ENCODE measurements at places on chromosomes 6 and 20.

- no peak for DNase-seq
These were observed 37.1 kb upstream of the F13A1 start for GRCh38 chr6:6357530-6357929.

- DNase-seq = no peak
These were observed 17.3 kb upstream of the SNRPB2 start for GRCh38 chr20:16712511-16712947.

DNA sequence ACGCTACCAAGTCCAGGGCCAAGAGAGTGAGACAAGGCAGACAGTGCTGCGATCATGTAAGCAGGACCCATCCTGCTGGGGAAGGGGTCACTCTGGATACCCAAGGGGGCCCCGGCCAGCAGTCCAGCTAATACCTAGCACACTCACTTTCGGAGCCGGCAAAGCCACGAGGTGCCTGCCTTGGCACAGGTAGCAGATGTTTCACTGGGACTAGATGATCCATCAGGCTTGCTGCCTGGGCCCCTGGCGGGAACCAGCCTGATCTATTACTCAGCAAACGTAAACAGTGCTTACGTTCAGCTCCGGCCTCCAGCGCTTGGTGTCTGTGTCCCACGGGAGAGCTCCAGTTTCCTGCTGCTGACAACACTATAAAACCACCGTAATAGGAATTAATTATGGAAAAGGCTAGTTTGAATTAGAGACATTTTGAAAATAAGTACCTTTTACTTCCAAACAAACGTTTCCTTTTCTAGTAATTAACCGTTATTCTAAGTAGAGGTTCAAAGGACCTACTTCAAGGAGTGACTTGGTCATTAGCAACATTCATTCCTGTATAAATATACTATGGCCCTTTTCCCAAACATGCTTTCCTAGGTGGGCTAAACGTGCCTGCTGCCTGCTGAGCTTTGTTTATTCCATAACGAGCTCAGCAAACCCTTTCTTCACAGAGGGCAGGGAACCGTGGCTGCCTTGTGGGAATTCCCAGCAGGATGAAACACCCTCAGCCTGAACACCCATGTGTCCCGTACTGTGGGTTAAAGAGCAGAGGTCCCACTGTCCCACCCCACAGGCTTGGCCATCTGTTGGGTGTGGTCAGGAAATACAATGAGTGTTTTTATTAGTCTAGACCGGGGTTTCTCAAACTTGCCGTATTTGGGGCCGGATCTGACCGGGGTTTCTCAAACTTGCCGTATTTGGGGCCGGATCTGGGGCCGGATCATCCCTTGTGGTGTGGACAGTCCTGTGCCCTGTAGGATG is 18.4 kb downstream of the SLC22A23 start:
- no peak for DNase-seq

DNA sequence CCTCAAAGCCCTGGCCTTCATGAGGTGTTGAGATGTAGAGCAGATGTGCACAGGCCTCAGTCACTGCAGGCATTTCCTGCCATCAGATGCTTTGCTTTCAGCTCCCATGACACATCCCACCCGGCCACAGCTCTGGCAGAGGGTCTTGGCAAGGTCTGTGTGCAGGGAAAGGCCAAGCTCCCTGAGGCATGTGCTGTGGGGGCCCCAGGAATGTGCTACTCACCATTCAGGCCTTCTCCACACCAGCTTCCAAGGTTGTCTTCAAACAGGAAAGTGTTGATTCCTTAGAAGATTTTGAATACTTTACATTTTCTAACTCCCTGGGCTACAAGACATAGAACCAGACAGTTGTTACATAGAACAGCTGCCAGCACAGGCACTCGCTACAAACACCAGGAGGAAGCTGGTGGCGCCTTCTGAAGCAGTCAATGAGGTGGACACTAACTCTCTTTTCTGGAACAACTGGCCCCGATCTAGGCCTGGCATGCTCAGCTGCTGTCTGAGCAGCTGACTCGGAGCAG is 27.8 kb downstream of the CASS4 start:
- peak; percentile 23 for DNase-seq

DNA sequence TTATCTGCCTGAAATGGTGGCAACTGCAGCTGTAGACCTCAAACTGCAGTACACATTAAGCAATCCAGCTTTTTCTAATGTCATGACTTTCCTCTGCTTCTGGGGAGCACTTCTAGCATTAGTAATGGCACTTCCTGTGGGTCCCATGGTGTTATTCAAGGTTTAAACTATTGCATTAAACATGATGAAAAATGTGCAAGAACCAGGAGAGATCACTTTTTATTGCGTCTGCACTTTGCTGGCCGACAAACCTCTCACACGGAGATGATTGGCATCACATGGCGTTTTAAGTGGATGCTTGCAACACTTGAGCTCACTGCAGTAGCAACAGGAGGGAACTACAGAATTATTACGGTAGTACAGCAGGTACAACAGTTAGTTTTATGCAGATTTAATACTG is 148.4 kb downstream of the HIVEP2 start:
- DNase-seq = no peak

GRCh38 chr20:22480336-22480735 is 104.0 kb downstream of the FOXA2 start:
- DNase-seq = no peak

DNA sequence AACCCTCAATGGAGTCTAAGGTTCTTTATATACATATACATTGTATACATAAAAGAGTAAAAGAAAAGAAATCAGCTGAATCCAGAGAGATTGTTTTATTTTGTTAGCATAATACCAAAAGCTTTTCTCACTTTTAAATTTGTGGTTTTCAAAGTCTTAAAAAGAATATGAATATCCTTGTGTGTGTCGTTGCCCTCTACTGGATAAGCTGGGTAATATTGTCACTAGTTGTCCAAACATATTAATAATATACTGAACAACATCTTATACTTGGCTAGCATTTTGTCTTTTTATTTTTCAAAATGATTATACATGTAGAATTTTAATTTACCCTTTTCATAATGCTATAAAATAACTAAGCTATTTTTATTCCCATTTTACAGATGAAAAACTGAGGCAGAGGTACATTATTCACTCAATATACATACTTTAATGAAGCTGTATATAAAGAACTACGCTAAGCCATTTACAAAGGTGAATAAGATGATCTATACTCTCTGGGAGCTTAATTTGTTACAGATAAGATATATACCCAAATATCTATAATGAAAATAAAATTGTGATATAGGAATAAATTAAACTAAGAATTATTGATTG is 531.7 kb downstream of the TFAP2B start:
- no peak for DNase-seq

GRCh38 chr6:28589234-28589956 is 63.7 kb downstream of the GPX5 start:
- peak; percentile 97 for DNase-seq

DNA sequence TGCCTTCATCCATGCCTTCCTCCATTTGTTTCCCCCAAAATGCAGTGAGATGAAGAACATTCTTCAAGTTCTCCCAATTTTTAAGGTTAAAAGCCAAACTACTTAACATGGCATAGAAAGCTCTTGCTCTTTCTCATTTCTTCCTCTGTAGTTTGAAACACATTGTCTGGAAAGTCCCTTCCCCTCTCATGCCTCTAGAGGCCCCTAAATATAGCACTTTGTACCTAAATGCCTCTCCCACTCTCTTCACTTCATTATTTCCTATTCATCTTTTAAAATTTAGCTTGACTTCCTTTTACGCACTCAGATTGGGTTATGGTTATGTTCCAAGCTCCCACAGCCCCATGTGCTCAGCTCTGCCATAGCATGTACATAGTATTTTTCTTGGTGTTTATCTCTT is 389.3 kb downstream of the HDGFL1 start:
- no peak for DNase-seq

- no peak for DNase-seq
These were observed 75.8 kb upstream of the SULF2 start for GRCh38 chr20:47861116-47861515.

DNA sequence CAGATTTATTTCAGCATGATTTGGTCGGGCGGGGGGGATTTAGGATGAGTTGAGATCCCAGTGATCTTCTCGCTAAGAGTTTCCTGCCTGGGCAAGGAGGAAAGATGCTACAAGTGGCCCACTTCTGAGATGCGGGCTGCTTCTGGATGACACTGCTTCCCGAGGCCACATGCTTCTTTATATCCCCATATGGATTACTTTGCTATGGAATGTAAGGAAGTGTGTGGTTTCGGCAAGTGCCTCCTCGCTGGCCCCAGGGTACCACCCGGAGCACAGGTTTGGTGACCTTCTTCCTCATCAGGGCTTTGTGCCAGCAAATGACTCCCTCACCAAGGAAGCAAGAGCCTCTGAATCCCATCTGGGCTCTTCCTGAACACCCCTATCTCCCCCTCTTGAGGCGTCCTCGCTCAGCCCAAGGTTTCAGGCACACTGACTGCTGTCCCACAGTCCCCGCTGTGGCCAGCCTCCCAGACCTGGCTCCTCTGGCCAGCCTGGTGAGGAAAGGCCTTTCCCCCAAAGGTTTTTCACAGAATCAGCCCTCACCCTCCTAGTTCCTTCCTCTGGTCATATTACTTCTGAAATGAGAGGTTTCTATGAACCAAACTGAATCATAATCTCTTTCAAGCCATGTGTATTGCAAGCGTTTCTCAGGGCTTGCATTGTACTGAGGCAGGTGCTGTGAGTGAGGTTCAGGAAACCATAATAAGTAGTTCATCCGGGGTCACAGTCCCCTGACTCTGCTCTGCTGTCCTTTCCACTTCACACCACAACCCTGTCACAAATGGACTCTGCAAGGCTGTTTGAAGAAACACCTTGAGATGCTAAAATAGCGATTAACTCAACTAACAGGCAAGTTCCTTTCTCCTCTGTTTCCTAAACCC is 41.7 kb upstream of the IL17A start:
- DNase-seq = no peak

GRCh38 chr20:39381595-39381994 is 419.5 kb downstream of the DHX35 start:
- DNase-seq = no peak

GRCh38 chr6:56521454-56521853 is 121.2 kb downstream of the DST start:
- no peak for DNase-seq

- no peak for DNase-seq
These were observed 55.9 kb upstream of the RNF24 start for GRCh38 chr20:4071178-4071693.

GRCh38 chr6:21392177-21392576 is 201.4 kb upstream of the SOX4 start:
- no peak for DNase-seq
